WERI-Rb-1 (cell line): ENCODE measurements at places on chromosomes 2 and 18.

DNA sequence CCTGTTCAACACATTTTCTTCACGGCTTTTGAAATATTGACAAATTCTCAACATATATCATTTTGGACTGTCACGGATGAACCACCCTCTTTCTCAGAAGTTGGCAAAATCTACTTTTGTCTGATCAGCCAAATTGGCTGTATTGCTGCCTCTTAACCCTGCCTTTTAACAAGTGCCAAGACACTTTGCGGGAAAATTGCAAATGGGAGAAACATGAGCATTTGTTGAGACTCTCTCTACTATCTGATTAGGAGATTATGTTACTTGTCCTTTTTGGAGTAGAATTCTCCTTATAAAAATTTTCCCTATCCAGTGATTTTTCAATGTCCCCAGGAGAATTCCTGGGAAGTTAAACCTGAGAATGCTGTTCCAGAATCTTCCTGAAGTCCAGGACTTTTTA is 256.2 kb upstream of the ZSWIM2 start:
- no peak for DNase-seq

GRCh38 chr2:39607538-39608262 is 58.0 kb upstream of the TMEM178A start:
- DNase-seq, result no peak

DNA sequence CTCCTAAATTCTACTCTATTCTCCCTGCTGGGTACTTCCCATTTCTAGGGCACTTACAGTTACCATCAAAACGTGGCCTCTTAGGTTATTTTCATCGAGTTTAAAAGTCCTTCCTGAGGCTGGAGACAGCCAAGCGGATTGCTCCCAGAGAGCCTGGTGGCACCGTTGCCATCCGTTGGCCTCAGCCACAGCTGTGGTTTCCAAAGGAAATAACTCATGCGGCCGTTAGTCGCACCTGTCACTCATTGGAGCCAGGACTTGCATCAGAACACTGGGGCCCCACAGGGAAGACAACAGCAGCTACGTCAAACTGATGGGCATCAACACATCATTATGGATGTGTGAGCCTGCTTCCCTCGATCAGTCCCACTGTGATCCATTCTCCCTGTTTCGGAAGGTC is 453.4 kb downstream of the BCL11A start:
- DNase-seq, result no peak

DNA sequence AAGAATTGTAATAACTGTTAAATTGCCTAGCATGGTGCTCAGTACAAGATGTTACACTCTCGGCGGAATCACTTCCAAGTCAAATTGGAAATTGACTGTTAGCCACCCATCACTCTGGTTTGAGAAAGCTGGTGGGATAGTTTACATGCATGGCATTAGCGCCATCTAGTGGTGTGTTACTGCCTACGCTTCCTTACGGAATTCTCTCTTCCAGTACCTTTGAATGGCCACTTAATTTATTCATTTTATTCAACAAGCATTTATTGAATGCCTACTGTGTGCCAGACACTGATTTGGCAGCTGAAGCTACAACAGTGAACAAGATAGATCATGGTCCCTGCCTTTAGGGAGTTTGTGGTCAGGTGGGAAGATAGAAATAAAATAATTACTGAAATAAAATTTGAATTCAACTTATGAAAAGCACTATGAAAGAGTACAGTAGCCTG is 171.2 kb downstream of the TMEM247 start:
- DNase-seq, result peak; percentile 80

DNA sequence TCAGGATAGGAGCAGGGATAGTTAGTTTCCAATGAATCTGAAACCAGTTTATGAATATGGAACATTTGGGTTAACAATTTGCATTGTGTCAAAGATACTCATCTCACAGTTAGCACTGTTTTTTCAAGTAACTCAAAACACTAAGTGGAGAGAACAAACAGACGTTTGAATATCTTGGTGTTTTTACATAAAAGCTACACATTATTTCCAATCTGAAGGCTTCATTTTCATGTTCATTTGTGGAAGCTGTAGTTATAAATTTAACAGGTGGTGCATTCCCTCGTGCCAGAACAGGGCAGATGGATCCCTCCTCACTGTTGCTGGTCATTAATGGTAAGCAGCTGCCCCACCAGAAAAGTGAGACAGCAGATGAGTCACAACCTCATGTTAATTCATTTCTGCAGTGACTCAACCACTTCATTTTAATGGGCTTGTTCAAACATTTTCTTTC is 286.9 kb downstream of the TMX3 start:
- no peak for DNase-seq

GRCh38 chr2:105804266-105804665 is 59.6 kb downstream of the NCK2 start:
- DNase-seq, result peak; percentile 14

DNA sequence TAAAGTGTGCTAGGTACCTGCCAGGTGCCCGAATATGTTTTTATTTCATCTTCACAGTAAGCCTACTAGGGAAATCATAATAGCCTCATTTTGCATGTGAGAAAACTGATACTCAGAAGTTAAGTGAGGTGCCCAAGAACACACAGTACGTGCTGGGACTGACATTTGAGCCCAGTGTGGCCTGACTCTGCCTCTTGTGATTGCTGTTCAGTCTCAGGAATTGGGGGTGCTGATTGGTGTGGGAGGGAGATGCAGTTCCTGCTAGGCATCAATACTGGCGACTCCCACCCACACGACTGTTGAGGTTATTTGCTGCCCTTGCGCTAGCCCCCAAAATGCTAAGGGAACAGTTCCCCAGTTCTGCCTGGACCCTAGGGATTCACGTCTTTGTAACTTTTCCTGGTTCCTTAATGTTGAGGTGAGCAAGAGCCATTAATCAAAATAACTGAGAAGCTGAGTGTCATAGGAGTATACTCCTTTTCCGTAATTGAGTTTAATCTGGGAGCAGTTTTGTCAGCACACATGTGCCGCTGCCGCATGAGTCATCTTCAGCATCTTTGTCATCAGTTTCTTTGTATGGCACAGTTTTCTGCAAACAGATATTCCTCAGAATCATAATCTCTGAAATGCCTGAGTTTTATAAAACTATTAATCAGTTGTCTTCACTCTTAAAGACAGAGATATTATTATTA is 120.7 kb downstream of the NCK2 start:
- DNase-seq, result no peak

DNA sequence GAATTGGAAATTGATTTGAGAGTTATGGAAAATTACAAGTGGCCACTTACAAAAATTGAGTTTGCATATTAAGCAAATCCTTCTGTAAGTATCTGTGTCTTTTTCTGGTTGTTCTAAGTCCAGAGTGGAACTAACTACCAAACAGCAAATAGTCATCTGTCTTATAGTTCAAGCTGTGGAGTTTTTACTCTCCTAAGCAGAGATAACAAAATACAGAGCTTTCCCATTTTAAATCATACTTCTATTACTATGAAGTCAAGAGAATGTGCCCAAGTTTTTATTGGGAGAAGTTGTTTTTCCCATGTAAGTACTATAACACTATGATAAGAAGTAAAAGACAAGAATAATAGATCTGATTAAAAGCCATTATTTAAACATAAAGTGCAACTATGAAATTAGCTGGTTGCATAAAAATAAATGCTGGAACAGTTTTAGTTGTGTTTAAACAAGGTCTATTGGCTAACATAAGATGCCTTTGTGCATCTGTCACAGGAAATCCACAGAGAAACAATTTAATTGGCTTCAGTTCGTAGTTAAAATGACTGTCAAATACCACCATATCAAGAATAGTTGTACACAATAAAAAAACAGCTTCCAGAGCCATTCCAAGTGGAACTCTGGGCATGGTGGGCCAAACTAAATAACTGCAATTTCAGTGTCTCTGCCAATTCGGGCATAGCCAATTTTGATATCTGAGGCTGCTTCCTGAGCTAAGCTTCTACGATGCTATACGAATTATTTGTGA is 1467.4 kb upstream of the NXPH2 start:
- no peak for DNase-seq

GRCh38 chr2:85009019-85009618 is 38.2 kb downstream of the KCMF1 start:
- no peak for DNase-seq

GRCh38 chr2:26469955-26470354 is 8.0 kb downstream of the OTOF start:
- no peak for DNase-seq

DNA sequence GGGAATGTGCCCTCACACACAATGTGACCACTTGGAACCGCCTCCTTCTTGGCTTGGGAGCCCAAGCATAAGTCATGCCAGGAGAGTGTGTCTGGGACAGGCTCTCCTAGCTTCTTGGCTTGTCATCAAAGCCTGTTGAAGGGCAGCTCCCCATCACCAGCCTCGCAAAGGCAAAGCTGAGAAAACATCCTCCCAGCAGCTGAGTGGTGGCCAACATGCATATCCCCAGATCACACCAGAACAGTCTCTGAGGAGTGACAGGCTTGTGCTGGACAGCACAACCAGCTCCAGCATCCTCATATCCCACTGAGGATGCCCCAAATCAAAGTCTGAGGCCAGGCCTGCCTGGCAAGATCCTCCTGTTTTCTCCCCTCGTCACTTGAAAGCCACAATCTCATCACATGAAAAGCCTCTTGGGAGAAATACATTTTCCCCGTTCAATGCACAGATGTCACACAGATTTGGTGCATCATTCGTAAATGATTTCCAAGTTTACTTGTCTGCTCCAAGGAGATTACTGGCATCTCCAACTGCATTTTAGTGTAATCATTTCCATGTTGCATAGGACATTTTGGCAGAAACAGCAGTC is 269.3 kb downstream of the TTC32 start:
- no peak for DNase-seq

GRCh38 chr2:206408323-206409320 is 34.7 kb upstream of the ADAM23 start:
- DNase-seq, result no peak

- DNase-seq, result no peak
Measured at GRCh38 chr18:50877545-50878265, 1.2 kb upstream of the ME2 start.
